BJ (cell line): ENCODE measurements at places on chromosomes 12 and 14.
A peak's percentile ranks its signal among the peaks of the same experiment; 100 is the strongest.

GRCh38 chr12:41950455-41950854 lies 194.2 kb downstream of the GXYLT1 start:
- no peak for DNase-seq

DNA sequence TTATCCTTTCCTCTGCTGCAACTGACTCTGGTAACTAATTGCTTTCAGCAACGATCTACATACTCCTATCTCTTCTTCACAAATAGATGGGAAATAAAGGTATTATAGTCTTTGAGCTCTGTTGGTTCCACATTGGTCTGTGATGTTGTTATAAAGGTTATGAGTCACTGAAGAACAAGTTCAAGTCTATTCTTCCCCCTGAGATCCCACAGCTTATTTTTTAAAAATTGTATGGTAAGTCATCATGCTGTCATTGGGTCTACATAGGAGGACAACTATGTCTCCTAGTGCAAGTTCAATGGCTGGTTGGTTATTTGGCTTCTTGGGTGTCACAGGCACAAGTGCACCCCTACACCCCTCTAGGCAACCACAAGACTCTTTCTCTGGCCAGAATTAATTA lies 49.6 kb upstream of the PTCSC3 start:
- no peak for DNase-seq

- DNase-seq, result no peak
Measured at GRCh38 chr12:122990961-122991622, 10.6 kb downstream of the ARL6IP4 start.

GRCh38 chr12:62933220-62933601 lies 1.7 kb downstream of the PPM1H start:
- DNase-seq, result no peak

DNA sequence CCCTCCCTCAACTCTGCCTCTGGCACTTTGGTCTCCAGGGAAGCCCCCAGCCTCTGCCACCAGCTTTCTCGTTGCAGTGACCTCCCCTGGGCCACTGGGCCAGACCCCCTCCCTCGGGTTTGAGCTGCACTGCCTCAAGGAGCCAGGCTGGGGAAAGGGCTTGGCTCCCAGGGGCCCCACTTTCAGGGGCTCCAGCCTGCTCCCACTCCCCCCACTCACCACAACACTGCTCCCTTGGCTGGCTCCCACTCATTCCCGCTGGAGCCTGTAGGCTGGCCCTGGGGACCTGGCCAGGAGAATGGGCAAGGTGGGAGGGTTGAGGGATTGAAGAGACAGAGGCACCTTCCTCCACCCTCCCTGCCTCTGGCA lies 19.3 kb upstream of the KIF26A start:
- DNase-seq, result no peak

GRCh38 chr12:12486661-12487240 lies 75.9 kb downstream of the DUSP16 start:
- DNase-seq, result no peak

DNA sequence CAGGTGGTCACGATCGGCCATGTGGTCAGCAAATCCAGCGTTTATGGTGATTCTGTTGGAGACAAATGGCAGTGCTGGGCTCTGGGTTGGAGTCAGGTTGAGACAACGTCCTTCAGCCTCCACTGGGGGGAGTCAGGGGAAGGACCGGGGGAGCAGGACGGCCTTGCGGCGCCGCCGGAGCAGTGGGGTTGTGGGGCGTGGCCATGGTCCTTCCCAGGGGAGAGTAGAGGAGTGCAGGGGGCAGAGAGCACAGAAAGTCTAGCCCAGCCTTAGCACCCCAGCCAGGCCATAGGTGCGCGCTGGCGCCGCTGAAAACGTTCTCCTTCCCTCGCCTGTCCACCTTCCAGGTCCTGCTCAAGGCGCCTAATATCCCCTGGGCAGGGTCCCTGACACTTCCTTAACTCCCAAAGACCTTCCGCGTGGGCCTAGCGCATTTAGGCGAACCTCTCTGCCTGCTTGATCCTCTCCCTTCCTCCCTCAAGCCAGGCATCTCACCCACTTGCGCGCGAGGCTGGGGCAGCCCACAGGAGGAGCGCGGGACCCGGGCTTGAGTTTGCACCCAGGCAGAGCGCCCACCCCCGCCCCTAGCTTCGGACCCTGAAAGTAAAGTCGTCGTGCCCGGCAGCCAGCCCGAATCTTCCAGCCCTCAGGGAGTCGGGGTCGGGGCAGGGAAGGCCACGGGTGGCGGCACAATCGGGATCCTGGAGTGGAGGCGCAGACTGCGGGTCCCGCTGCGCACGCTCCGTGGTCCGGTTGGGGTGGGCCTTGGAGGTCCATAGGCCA lies 3.1 kb upstream of the KIF26A start:
- no peak for DNase-seq

DNA sequence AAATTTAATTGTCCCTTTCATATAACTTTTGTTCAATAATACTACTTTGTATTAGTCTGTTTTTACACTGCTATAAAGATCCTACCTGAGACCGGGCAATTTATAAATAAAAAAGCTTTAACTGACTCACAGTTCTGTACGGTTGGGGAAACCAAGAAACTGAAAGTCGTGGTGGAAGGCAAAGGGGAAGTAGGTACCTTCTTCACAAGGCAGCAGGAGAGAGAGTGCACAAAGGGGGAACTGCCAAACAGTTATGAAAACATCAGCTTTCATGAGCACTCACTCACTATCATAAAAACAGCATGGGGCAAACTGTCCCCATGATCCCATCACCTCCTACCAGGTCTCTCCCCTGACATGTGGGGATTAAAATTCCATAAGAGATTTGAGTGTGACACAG lies 1069.0 kb downstream of the FSCB start:
- DNase-seq, result no peak

DNA sequence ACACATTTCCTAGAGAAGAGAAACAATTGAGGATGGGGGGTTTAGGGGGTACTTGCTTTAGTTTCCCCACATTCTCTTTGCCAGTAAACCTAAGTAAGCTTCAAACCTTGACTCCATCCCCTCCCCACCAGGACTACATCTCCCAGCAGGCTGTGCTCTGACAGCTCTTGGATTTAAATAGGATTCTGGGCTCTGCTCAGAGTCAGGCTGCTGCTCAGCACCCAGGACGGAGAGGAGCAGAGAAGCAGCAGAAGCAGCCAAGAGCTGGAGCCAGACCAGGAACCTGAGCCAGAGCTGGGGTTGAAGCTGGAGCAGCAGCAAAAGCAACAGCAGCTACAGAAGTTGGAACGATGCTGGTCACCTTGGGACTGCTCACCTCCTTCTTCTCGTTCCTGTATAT lies 20.6 kb downstream of the RDH12 start:
- DNase-seq, result no peak

DNA sequence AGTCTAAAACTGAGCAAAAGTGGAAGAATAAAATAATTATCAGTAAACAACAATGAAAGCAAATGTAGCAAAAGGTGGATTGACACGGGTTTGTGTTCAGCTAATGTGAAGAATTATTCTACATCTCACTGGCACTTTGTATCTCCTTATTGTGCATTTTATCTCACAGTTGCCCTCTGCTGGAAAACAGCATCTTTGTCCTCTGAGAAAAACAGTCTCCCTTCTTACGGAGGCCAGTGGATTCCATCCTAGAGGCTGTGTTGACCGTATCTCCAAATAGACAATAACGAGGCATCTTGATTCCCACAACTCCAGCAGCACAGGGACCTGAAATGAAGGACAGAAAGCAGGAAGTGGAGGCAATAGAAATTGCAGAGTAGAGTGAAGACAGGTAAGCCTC lies 51.3 kb upstream of the PLBD1 start:
- DNase-seq, result no peak

DNA sequence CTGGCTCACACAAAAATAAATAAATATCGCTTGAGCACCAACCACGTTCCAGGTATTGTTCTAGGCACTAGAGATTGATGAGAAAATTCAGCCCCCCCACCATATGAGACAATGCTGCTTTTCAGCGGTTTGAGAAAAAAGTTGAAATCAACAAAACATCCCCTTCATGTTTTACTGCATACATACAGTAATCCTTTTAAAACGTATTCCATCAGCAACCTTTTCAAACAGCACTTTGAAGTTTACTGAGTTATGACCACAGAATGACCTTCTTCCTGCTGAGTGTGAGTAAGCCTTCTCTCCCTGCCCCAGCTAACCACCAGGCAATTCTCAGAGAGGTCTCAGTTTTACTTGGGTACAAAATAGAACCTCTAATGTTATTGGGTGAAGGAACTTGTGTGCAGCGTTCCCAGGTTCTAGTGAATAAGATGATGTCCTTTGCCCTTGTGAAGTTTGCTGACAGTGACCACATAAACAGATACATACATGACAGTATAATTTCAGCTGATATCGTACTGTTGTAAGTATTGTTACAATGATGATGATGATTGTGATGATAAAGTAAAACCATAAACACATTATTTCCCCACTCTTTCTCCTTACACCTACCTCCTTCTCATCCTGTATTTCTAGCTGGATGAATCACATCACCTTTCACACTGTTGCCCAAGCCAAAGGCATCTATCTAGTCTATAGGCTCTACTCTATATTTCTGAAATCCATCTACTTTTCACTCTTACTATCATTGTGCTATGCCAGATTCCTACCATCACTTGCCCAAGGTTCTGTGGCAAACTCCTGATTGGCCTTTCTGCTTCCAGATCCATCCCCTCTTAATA lies 124.4 kb upstream of the KRR1 start:
- peak; percentile 51 for DNase-seq

GRCh38 chr12:32561931-32562341 lies 117.2 kb upstream of the DNM1L start:
- peak; percentile 63 for DNase-seq

- peak; percentile 10 for DNase-seq
Measured at GRCh38 chr12:112350593-112351592, 31.3 kb downstream of the HECTD4 start.

- no peak for DNase-seq
Measured at GRCh38 chr14:24870949-24871701, 178.8 kb downstream of the STXBP6 start.
